Kidney capillary endothelial cell (primary cell): ENCODE measurements at places on chromosomes 7 and 10.
A peak's percentile ranks its signal among the peaks of the same experiment; 100 is the strongest.

DNA sequence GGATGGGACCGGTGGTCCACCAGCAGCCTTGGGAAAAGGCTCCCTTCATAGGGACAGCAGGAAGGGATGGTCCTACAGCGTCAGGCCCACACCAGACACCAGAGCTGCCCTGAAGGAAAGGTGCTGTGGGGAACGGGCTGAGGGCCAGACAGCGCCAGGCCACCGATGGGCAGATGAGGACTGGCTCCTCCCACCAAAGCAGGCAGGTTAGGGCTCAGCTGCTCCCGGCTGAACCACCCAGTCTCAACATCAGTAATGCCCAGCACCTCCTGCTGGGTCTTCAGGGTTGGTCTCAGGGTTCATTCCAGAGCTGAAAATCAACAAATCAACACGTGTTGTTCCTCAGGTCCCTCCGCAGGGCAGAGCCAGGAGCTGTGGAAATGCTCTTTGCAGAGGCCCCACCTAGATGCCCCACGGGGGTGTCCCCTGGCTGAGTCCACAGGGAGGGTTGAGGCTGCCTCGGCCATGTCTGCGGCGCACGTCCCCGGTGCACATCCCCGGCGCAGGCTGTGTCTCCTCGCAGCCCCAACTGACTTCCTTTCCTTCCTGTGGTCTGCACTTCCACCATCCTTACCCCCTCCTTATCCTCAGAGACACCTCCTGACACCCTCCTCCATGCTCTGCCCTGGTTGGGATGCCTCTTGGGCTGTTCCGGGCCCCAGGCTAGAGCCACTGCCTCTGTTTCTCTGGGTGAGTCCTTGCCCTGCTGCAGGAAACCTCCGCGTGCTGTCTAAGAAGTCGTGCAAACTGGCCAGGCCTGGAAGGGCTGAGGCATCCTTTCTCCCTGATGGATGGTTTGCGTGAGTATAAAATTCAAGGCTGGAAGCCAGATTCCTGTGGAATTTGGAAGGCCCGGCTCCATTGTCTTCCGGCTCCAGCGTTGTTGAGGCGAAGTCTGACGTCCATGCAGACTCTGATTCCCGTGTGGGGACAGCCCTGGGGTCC is 32.8 kb upstream of the CFAP46 start:
- no peak for DNase-seq

DNA sequence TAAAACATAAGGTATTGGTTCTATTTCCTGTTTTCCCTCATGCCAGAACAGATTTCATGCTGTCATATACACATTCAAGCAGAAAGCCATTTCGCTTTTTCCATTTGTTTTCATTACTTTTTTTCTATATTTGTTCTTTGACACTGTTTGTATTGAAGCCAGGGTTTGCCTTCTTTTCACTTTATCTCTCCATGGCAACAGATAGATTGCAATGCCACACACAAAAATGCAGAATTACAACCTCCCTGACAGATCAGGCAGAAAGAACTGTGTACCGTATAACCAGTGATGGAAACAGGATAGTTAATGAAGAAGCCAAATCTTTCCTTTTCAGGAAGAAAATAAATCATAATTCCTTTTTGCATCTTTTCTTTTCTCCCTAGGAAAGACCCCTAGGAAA is 103.0 kb upstream of the PCGF5 start:
- DNase-seq, result no peak

DNA sequence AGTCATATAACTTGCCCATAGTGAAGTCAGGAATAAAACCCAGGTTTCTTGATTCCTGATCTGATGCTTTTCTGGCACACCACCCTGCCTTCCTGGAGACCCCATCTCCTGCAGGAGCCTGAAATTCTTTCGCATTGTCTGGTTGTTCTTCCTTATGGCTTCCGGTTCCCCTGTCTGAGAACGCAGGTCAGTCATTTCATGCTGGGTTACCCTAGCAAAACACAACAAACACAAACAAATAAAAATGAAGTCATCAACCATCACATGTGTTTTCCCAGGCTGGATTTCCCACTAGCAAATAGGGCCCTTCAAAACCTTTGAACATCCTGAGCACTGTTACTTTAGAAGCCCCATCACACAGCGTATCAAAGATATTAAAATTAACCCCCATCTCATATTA is 569.6 kb downstream of the LRMDA start:
- peak; percentile 46 for DNase-seq

DNA sequence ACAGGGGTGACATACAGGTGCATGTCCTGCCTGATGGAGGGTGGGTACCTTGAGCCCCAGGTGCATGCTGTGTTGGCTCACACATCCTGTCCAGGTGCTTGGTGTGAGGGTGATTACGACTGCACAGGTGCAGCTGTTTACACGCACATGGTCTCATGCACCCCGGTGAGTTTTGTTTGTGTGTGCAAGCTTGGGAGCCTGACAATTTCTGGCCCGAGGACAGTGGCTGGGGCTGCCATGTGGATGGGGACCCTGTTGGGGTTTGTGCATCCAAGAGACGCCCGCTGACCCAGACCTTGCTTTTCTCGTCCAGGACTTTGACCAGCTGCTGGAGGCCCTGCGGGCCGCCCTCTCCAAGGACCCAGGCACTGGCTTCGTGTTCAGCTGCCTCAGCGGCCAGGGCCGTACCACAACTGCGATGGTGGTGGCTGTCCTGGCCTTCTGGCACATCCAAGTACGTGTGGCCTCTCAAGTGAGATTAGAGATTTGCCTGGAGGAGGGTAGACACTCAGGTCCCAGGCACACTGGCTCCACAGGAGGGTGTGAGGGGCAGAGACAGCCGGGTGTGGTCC is 61.7 kb downstream of the PRF1 start:
- no peak for DNase-seq

- DNase-seq, result no peak
These were observed 21.4 kb downstream of the DNAJB6 start for GRCh38 chr7:157358041-157358752.

- peak; percentile 93 for DNase-seq
These were observed 1.1 kb upstream of the HBP1 start for GRCh38 chr7:107167483-107168232.

DNA sequence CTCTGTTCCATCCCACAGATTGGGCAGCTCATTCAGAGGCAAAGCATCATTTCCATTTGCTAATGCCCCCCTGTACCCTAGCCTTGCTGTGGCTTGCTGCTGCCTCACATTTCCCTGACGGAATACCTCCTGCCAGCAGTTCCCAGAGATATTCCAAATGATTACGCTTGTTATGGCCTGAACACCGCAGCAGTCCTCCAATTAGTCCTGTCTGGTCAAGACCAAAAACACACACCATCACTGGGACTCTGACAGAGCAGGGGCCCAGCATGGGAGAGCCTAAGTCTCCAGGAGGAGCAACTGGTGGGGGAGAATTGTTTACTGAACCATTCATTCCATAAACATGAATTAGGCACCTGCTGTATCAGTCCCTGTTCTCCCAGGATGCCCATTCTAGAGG is 6.1 kb downstream of the OGDHL start:
- DNase-seq, result no peak

DNA sequence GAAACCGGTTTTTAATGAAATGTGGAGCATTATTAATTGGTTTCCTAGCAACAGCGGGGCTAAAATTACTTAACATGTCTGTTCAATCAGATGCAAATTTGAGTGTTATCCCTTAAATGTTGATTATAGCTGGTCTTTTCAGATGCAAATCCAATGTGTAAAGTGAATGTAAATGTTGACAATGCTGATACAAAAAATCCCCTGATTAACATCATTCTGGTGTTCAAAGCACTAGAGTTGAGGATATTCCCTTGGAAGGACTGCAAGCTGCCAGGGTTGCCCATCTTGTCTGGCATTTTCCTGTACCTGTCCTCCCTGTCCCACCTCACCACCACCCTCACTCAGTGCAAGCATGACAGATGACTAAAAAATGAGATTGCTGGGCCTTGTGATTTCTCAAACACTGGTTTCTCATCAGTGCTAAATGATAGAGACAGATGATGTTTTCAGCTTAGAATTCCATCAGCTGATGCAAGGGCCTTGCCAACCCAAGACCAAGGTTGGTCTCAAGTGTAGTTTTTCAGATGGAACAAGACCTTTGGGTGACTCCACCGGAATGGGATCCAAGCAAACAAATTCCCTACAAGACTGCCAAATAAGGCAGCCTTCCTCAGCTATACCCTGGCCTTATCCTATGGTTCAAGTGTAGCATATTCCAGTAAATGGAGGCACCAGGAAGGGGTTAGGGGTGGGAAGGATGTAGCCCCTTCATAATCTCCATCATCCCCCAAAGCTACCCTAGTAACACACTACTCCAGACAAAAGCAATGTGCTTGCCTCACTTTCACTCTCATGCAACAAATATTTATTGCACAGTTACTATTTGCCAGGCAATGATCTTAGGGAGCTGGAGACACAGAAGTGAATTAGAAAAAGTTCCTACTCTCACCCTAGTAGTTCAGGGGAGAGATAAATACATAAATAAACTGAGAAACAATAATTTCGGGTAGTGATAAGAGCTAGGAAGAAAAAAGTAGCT is 54.9 kb downstream of the JAZF1 start:
- no peak for DNase-seq

DNA sequence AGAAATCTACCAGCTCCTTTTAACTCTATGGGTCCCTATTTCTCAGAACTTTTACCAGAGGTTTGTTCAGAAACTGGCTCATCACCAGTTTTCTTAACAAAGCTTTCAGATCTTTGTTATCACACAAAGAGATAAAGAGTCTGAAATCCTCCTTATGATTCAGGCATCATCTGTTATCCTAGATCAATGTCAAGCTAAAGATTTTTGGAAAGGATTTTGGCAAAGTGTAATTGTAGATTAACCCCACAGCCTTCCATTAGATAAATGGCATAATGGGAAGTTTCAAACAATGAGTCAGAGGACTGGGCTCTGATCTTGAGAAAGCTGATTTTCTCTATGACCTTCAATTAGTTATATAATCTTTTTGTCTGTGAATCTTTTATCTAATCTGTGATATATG is 192.2 kb downstream of the NXPH1 start:
- no peak for DNase-seq

DNA sequence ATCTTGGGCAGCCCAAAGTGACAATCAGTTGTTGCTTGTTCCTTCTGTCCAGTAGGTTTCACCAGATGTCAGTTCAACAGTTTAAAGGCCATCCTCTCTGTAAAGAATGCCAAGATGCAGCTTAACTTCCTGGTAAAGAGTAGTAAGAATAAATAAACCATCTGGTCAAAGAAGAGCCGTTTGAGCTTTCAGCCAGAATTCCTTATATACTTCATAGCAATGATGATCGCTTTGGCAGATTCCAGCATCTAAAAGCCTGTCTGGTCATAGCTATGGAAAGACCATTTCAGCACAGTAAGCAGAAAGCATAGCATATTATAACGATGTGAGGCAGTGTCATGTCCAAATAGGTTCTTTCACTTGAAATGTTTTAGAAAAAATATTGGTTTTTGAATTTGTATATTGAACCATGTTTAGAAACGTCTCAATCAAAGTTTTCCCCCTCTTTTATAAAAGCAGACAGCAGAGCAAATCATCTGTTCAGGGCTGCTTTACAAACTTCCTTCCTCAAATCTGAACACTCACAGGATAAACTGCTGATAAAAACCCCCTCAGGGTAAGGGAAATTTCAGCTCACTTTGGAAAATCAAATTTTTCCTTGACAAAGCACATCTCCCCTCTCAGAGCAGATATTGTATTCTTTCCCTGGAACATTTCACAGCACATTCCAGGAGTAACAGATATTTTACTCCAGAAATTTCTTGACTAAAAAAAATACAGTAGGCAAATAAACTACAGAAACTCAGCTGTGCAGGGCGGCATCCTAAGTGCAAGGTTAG is 184.1 kb downstream of the NOC3L start:
- DNase-seq, result no peak
